ENCODE measurements at places on chromosomes 11 and 22. TPM values are rescaled to one million over a fixed set of nuclear protein-coding genes. Genes with fewer than 3 reads are reported as not detected.

BDNF gene
- not detected for total RNA-seq

SLC16A8 gene
- not detected for total RNA-seq

GRCh38 chr11:106420048-106420665, 342.7 kb downstream of the AASDHPPT start:
- no peaks in the 10 kb centered on the region for H3K4me1 ChIP-seq
- H3K4me3 ChIP-seq: no peak overlapping the region
- no peak for DNase-seq
- H3K36me3 ChIP-seq: no peaks in the 10 kb centered on the region
- H3K27ac ChIP-seq: no peak overlapping the region
- H3K27me3 ChIP-seq: no peaks in the 10 kb centered on the region

MRGPRX4 gene
- total RNA-seq: not detected

DNA sequence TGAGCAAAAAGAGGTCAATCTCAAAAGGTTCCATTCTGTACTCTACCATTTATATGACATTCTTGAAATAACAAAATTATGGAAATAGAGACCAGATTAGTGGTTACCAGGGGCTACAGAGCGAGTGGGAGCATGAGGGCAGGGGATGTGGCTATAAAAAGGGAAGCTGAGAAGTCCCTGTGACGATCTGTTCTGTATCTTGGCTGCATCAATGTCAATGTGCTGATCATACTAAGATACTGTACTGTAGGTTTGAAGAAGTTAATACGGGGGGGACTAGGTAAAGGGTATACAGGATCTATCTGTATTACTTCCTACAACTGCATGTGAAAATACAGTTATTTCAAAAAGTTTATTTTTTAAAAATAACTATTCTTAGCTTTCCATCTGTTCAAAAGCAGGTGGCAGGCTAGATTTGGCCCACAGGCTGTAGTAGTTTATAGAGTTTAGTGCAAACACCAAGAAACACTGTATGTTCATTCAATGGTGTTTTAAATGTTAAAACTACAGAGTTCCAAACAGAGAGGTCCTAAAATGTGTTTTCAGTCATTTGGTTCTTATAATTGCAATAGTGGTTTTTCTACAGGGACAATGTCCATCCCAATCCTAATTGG, 78.2 kb downstream of the SMCO4 start:
- DNase-seq: no peak
- no peaks in the 10 kb centered on the region for H3K36me3 ChIP-seq
- H3K4me1 ChIP-seq: no peaks in the 10 kb centered on the region

GRCh38 chr11:12762278-12762677, 88.1 kb downstream of the TEAD1 start:
- no peak for DNase-seq
- H3K36me3 ChIP-seq: no peaks in the 10 kb centered on the region
- H3K27me3 ChIP-seq: peaks cover 28% of the 10 kb centered on the region
- no peak overlapping the region for H3K27ac ChIP-seq

UCP3 gene
- 2.9 TPM for total RNA-seq

GRCh38 chr11:85682330-85683305, 3.4 kb downstream of the CCDC89 start:
- H3K27ac ChIP-seq: peak overlapping the region; percentile 81
- peak; percentile 86 for DNase-seq
- H3K4me1 ChIP-seq: peaks cover 17% of the 10 kb centered on the region
- no peaks in the 10 kb centered on the region for H3K36me3 ChIP-seq
- peaks cover 14% of the 10 kb centered on the region for H3K27me3 ChIP-seq
- H3K4me3 ChIP-seq: peak overlapping the region; percentile 86

MS4A12 gene
- not detected for total RNA-seq

GRCh38 chr11:6824136-6824823, 21.2 kb upstream of the OR10A5 start:
- no peaks in the 10 kb centered on the region for H3K36me3 ChIP-seq
- no peak for DNase-seq
- H3K27me3 ChIP-seq: peaks cover 14% of the 10 kb centered on the region

DNA sequence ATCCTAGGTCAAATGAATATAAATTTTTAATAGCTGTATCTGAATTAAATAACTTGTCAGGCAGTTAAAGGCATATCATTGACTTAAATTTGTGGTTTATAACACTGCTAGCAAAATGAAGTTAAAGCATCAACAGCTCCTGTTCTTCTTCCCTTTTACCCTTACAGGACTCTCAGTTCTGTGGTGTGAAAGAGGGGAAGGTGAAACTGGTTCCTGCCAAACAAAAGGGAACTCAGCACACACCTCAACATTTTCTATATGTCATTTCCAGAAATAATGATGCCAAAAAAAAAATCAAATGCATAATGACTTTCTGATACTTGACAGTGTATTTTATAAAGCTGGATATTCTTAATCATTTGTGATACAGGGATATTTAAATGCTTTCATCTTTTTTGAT, 21.2 kb downstream of the ARL14EP start:
- H3K4me1 ChIP-seq: peaks cover 6% of the 10 kb centered on the region
- peak; percentile 13 for DNase-seq
- no peak overlapping the region for H3K4me3 ChIP-seq
- no peak overlapping the region for H3K27ac ChIP-seq
- H3K27me3 ChIP-seq: no peaks in the 10 kb centered on the region

DNA sequence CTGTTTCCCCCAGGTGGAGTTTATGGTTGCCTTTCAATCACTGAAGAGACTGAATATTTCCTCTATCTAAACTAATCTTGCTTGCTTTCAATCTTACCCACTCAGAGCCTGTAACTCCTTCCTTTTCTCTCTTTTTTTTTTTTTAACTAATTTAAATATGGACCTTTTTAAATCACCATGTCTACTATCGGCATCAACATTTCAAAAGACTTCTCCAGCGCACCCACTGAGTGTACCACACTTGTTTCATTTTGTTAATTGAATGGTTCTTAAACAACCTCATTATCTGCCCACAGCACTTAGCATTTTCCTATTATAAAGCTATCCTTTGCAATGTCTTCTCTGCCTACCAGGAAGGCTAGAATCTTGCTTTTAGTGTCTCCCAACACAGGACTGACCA, 1212.5 kb downstream of the LRRC4C start:
- no peaks in the 10 kb centered on the region for H3K36me3 ChIP-seq
- no peaks in the 10 kb centered on the region for H3K27me3 ChIP-seq
- H3K27ac ChIP-seq: no peak overlapping the region
- no peaks in the 10 kb centered on the region for H3K4me1 ChIP-seq
- DNase-seq: no peak

FGF4 gene
- not detected for total RNA-seq

DNA sequence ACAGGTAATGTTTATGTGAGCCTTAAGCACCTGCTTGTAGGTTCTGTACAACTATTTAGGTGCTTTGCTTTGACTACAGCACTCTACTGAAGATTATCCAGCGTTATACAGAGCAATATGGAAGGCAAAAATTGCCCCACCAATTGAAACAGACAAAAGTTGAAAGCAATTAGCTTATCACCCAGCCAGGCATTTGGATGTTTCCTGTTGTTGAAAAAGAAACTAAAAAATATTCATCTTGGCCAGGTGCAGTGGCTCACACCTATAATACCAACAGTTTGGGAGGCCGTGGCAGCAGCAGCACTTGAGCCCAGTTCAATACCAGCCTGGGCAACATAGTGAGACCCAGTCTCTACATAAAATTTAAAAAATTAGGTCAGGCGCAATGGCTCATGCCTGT, 18.5 kb downstream of the ATL3 start:
- no peaks in the 10 kb centered on the region for H3K27me3 ChIP-seq
- H3K36me3 ChIP-seq: peaks cover 36% of the 10 kb centered on the region
- no peak for DNase-seq

- H3K4me1 ChIP-seq: no peaks in the 10 kb centered on the region
- H3K4me3 ChIP-seq: no peak overlapping the region
- H3K27ac ChIP-seq: no peak overlapping the region
- peaks cover 25% of the 10 kb centered on the region for H3K27me3 ChIP-seq
- H3K36me3 ChIP-seq: no peaks in the 10 kb centered on the region
These were observed 110.1 kb downstream of the RPL27A start for GRCh38 chr11:8792710-8793109.

GRCh38 chr11:20342347-20343141, 21.0 kb upstream of the HTATIP2 start:
- H3K4me3 ChIP-seq: no peak overlapping the region
- peaks cover 64% of the 10 kb centered on the region for H3K27me3 ChIP-seq
- H3K36me3 ChIP-seq: no peaks in the 10 kb centered on the region
- DNase-seq: no peak
- no peaks in the 10 kb centered on the region for H3K4me1 ChIP-seq
- H3K27ac ChIP-seq: no peak overlapping the region
